ENCODE measurements at places on chromosomes 11 and 22.

DNA sequence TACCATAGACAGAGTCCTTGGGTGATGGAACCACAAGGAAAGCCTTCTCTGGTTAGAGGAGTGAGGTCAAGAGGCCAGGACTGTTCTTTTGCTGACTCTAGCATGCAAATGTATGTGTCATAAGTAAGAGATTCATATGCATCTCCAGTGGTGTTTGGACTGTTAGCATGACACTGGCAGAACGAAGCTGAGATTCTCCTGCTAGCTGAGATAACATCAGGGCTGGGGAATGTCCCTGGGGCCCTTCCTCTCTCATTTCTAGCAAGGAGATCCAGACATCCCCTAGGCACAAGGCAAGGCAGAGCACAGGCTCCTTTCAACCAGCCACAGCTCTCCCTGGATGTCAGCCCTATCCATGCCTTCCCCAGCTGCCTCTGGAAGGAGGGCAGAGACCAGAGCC, 711.3 kb downstream of the OPCML start:
- DNase-seq = no peak

GRCh38 chr11:94581926-94582325, 14.8 kb downstream of the PIWIL4 start:
- no peak for DNase-seq

DNA sequence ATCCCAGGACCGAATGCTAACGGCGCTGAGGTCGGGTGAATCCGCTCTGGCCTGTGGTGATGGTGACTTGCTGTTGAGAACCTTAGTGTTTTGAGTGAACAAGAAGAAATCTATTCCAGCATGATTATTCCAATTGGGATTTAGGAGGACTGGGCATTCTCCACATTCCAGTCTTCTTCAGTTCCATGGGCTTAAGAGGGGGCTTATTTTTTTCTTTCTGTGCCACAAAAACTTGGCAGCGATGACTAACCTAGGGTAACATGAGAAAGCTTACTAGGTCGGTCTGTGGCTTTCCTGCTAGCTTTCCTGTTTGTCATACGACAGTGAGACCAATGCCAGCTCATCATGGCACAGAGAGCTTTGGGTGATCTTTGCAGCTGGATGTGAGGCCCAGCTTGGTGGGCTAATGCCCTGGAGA, 62.9 kb upstream of the ATXN10 start:
- no peak for DNase-seq

DNA sequence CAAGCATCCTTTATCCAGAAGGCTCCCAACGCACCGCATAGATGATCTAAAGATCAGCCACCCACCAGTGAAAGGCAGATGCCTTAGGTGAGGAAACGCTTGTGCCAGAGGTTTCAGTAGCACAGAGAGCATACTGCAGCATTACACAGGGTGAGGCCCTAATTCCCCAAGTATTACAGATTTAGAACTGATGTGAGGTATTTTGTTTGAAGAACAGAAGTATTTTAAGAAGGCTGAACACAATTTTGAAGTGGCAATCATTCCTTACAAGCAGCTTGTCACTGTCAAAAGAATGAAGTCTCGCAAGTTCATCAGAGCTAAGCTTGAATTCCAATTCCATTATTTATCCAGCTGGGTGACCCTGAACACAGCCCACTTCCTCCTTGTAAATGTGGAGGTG, 70.0 kb upstream of the FAT3 start:
- no peak for DNase-seq

DNA sequence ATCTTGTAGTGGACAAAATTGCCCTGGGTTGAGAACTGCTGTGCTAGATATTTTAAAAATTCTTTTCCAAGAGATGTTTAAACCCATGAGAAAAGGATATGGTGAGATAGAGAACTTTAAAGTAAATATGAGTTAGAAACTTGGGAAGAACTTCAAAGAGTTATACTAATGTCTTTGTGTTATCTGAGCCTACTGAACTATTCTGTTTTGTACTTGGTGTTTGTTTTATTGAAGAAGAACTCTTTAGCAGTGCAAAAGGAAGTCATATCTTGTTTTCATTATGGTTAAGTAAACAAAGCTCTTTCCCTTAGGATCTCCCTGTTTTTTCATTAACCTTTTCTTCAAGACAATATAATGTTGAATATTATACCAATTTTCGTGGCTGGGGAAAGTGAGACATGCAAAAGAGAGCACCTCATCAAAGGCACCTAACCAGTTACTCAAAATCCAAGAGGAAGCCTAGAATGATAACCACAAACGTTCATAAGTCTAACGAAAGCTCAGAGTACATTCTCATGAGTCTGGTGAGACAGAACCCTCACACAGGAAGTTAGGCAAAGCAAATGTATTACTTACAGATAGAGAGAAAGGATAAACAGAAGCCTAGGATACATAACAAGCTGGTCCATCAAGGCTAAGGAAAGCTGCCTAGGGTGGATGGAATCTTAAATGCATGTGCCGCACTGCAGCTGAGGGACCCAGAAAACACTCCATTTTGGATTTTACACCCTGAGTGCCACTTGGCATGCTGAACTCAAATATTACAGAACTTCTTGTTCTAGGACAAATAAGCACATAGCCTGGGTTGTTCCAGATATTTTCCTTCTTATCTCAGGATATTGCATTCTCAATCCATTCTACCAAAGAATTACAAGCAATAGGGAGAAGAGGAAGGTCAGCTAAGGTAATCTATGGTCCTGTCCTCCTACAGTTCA, 112.5 kb upstream of the ANO3 start:
- no peak for DNase-seq

DNA sequence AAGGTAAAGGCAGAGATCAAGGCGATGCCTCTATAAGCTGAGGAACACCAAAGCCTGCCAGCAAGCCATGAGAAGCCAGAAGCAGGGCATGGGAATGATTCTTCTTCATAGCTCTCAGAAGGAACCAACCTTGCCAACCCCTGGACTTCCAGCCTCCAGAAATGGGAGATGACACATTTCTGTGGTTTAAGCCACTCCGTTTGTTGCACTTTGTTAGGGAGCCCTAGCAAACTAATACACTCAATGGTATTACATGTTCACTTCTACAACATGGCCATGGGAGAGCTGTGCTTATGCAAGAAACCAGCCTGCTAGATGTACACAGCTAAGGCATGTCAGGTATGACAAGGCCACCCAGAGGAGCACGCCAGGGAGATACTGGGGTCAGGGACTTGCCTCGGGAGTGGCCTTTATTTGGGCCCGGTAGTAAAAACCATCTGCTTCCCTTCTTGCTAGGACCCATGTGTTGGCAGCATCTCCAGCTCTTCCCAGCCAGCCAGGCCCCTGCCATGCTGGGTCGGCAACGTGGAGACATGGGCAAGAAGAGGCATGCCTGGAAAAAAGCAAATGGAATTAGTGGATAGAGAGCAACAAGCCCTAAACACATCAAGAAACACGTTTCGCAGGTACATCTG, 3.6 kb downstream of the C11orf16 start:
- no peak for DNase-seq

DNA sequence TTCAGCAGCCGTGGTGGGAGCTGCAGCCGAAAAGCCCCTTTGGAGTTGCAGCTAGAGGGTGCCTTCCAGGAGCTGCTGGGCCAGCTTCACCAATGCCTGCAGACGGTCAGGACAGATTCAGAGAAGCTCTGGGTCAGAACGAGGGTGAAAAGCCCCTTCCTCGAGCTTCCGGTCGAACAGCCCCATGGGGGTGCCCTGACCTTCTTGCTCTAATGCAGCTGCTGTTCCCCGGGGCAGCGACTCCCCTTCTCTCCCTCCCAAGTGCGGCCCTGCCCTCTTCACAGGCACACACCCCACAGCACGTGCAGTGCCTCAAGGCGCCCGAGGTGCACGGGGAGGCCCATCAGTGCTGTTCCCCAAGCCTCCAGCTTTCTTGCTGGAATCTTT, 9.6 kb upstream of the IFITM3 start:
- DNase-seq = no peak

DNA sequence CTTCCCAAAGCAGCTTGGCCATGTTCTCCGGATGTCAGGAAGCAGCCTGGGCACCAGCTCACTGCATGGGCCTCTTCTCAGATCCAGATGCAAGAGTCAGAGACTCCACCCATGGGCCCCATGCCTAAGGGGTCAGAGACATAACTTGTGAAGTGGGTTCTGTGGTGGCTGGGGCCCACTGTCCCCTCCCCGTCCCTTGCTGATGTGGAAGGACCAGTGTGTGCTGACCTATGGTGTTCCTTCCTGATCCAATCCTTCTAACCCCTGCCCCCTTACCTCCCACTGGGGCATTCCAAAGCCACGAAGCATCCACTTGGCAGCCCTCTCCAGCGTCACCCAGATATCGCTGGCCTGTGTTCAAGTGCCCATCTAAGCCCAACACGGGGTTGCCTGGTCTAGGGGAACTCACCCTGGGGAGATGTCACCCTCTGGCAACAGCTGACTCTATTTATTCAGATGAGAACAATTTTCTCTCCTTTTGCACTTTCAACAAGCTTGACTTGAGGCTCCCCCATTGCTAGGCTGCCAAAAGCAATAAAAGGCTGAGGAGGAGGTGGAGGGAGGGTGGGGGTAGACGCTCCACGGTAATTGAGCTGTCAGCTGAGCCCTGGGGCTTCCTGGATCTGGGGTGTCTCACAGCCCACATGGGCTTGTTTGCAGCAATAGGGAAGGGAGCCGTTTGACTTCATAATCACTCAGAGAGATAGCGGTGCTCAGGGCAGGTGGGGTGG, 158.5 kb downstream of the ADAMTS15 start:
- no peak for DNase-seq

- no peak for DNase-seq
Observed at GRCh38 chr11:78902771-78903507, 328.3 kb upstream of the NARS2 start.

DNA sequence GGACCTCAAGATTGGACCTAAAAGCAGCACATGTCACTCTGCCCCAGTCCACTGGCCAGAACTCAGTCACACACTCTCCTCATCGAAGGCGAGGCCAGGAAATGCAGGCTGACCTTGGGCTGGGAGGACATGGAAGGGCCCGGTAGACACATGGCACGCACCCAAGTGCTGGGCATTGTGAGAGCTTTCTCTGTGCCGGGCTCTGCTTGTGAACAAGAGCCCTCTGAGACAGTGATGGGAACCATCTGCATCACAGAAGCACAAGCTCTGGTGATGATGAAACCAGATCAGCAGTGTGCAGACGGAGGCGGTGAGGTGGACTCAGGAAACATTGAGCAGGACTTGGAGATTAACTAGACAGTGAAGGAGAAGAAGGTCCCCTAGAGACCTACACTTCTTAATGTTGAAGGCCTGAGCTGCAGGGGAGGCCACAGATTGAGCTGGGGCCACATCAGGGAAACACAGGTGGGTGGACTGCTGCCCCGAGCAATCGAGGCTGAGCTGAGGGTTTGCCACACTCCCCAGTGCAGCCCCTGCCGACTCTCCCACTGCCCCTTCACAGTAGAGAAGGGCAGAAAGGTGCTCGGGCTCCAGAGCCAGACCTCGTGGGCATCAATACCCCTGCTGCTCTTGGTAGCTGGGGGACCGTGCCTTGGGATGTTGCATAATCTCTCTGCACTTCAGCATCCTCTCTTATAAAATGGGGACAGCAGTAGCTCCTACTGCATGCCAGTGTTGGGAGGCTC, 1460.5 kb downstream of the TBC1D22A start:
- no peak for DNase-seq

DNA sequence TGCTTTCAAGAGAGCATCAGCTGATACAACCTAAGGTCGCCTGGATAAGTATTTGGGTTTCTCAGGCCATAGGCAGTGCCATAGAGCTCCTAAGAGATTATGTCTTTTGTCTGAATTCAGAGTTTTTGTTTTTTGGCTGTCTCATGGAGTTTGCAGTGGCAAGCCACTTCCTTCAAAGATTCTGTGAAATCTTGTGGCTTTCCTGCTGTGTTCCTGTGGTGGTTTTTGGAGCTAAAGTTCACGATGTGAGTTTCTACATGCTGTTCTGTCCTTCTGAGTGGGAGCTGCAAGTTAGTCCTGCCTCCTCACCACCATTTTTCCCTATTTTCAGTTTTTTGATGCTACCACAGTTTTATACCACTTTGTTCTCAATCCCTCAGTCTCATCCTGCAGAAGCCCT, 111.4 kb downstream of the COMMD9 start:
- DNase-seq = no peak

DNA sequence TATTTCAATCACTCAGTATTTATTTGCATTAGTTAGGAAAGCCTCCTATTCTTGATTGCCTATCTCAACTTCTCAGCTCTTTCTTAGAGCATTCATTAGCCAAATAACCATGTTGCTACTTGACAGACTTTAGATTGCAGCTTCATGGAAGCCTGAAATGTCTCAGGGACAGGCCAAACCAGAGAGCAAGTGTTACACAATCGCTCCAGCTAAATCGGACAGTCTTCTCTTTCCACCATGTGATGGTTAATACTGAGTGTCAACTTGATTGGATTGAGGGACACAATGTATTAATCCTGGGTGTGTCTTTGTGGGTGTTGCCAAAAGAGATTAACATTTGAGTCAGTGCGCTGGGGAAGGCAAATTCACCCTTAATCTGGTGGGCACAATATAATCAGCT, 106.5 kb upstream of the DRD2 start:
- DNase-seq = no peak

DNA sequence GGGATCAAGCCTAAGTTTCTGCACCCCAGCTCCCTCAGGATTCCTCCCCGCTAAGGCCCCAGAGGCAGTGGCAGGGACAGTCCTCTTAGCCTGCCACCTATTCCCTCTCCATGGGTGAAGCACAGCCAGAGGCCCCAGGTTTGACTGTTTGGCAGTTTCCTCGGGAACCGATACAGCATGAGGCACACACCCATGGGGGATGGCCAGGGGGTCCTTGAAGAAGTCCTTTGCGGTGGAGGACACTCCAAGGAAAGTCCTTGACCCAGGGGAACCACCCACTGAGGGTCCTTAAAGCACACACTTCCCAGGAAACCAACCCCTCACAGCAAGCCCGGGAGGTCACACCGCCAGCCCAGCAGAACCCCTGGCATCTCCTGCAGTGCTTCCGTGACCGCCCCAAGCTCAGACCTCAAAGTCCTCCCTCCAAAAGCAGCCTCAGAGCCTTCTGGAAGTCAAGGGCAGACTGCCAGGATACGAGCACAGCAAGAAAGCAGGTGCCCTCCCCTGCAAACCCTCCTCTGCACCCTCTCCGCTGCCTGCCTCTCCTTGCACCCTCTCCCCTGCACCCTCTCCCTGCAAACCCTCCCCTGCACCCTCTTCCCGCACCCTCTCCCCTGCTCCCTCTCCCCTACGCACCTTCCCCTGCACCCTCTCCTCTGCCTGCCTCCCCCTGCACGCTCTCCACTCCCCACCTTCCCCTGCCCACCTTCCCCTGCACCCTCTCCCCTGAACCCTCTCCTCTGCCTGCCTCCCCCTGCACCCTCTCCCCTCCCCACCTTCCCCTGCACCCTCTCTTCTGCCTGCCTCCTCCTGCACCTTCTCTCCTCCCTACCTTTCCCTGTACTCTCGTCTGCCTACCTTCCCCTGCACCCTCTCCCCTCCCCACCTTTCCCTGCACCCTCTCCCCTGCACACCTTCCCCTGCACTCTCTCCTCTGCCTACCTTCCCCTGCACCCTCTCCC, 1.4 kb downstream of the SIGIRR start:
- no peak for DNase-seq

DNA sequence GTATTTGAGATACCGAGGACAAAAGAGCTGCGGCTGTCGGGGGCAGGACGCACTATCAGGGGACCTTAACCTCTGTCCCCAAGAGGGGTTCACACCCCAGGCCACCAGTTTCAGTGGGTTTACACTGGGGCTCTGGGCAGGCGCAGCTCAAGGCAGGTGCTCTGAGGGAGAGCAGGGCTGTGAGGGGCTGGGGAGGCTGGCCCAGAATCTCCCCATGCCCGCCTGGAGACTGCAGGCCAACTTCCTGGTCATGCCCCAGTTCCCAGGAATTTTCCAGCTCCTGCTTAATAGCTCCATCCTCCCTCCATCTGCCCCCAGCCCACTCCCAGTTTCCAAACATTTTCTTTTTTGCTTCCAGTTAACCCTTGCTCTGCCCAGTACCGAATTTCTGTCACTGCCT, 7.6 kb upstream of the PGA3 start:
- no peak for DNase-seq
